ENCODE measurements at places on chromosomes 7 and 10.
A peak's percentile ranks its signal among the peaks of the same experiment; 100 is the strongest.

DNA sequence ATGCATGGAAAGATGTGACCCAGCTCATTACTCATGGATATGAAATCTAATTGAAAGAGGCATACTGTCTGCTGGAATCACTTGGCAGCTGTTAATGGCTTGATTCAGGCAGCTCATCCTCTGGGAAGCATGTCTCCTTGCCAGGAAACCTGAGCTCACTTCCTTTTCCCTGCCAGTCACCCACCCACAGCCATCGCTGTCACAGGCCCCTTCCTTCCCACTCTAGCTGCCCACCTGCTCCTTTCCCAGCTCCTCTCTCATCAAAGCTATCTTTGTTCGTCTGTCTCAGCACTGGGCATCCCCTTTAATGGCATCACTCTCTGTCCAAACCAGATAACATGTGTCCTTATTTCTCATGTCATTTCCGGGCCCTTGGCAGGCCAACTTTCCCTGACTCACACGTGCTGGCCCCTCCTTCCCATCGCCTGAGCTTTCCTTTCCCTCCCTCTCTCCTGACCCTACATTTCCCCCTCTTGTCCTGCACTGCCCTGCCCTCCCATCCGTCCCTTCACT lies 721.9 kb downstream of the TNS3 start:
- DNase-seq: no peak

- DNase-seq: no peak
Measured at GRCh38 chr7:64590971-64591370, 28.1 kb upstream of the ZNF680 start.

DNA sequence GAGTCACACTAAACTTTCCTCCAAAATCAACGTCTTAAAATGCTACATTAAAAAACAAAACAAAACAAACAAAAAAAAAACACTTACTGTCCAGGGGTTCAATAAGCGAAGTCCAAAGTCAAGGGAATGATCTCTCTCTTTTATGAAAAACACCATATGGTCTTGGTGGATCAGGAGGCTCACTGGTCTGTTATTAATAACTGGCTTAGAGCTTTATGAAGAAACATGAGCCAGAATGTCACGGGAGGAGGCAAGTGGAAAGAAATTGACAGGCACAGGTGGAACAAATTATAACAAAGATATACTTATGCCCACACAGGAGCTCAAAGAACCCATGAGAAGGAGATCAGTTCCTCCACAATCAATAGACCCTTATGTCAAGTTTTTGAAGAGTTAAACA lies at the start of gene MRLN:
Gene MRLN, minus strand, starts transcription at position 189 of the 400 bp plus-strand sequence.
- no peak for DNase-seq

DNA sequence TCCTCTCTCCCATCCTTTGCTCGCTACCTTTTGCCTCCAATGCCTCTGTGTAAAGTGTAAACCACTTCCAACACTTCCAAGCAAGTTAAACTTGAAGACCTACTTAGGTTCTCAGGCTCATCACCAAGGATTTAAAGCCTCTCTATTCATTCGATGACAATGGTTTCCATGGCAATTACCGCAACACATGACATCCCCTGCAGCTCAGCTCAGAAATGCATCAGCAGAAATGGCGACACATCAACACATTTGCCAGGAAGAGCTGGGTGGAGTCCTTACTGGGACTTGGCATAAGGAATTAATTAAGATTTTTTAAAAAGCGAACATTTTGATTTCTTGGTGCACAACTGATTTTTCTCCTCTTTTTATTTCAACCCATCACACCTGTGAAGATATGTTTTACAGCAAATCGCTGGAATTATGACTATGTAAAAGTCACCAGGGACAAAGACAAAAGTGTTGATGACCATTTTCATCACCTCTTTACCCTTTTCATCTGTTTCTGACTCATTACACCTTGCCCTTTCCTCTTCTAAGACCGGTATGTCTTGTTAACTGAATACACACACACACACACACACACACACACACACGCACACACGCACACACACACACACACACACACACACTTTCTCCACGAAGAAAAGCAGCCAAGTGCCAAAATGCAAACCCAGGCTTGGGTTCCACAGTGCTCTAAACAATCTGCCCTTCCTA lies 453.4 kb upstream of the CELF2 start:
- DNase-seq: no peak

GRCh38 chr10:120943542-120943941 lies 92.4 kb downstream of the WDR11 start:
- no peak for DNase-seq

DNA sequence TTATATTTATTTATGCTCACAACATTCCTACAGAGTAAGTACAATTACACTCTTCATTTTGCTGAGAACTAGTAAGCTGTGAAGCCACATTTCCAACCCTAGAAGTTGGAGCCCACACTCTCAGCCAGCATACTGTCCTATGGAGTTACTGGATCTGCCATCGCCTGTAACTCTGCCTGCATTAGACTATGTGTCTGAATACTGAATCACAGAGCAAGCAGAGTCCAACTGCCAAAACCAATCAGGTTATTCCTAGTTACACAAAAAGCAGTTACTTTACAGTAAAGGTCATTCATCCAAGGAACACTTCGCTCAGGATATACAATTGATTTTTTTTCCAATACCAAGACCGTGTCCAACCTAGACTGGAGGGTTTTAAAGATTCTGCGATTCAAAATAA lies 21.5 kb downstream of the CTAGE6 start:
- no peak for DNase-seq

GRCh38 chr10:80187060-80187459 lies 18.3 kb downstream of the ANXA11 start:
- DNase-seq: no peak

DNA sequence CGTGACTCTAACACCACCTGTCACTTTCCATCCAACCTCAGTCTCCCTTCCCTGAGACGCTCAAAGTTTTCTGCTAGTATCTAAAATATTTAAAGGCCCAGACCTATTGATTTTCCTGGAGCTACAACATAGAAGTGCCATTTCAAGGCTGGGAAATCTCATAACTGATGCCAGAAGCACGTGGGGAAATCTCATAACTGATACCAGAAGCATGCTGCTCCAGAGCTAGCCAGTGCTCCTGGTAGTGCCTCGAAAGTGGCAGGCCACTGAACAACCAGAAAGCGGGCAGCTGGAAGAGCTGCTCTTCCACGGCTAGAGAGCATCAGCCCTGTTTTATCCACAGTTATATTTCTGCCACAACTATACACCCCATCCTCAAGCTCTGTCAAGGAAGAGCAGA lies 72.5 kb downstream of the CAV1 start:
- no peak for DNase-seq

DNA sequence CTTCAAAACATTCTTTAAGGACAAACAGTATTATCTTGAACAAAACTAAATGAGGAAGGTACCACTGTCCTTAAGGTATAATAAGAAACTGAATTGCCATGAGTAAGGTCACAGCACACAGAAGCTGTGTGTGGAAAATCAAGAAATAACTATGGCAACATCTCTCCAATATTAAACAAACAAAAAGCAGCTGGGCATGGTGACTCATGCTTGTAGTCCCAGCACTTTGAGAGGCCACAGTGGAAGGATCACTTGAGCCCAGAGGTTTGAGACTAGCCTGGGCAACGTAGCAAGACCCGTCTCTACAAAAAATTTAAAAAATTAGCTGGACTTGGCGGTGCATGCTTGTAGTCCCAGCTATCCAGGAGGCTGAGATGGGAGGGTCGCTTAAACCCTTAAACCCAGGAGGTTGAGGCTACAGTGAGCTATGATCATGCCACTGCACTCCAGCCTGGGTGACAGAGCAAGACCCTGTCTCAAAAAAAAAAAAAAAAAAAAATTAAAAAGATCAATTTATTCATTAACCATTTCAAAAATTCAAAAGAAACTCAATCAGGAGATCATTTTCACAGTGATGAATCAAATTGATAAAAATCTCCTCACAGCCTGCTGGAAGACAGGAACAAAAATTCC lies 195.4 kb downstream of the SKIDA1 start:
- DNase-seq: no peak

DNA sequence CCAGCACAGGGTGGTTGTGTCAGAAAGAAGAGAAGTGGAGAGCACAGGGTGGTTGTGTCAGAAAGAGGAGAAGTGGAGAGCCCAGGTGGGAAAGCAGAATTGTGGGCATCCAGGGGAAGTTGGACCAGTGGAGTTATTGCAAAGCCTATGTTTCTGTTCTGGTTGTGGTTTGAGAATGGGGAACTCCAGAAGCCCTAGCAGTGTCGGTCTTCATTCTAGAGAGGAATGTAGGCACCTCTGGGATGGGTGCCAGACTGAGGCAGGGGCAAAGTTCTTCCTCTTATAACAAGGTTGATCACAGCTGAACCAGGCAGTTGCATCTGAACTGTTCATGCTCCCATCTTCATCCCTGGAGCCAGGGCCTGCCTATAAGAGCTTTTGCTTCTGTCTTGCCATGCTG lies 954 bp downstream of the FSCN3 start:
- DNase-seq: no peak

DNA sequence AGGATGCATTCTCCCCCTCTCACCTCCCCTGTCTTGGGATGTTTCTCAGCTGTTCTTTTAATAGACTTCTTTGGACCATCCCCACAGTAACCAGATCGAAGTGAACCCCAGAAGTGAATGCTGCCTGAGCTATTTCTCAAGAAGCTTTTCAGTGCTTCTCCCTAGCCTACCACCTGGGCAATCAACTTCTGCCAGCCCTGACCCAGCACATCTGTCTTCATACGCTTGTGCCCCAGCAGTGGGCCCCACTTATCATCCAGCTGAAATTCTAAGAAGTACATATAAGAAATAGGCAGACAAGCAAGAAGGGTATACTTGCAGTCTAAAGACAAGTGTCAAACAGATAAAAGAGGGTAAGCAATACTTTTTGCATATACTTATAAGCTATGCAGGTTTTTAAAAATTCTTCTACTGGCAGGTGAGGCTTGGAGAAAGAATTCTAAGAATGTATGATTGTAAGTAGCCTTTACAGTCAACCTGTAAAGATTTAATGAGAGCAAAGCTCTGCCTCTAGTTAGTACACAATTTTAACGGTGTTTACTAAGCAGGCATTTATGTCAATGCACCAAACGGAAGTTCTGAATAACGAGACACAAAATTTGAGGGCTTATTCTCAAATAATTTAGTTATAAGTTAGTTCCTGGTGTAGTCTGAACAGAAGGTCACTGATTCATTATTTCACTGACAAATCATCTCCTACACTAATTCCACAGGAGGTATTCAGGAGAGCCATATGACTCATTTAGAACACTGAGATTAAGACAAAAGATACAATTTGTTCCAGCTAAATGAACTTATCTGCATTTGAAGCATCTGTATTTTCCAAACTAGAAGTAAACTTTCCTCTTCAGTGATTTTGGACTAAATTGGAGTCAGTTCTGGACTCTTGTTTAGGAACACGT lies 83.3 kb downstream of the RNLS start:
- DNase-seq: no peak

- DNase-seq: no peak
Measured at GRCh38 chr10:132303361-132304115, 4.2 kb downstream of the STK32C start.

GRCh38 chr7:157543276-157543675 lies 206.5 kb downstream of the DNAJB6 start:
- DNase-seq: no peak

- peak; percentile 88 for DNase-seq
Measured at GRCh38 chr10:118698421-118698820, 56.3 kb downstream of the CACUL1 start.

GRCh38 chr7:74233655-74234285 lies 20.4 kb downstream of the RFC2 start:
- no peak for DNase-seq

DNA sequence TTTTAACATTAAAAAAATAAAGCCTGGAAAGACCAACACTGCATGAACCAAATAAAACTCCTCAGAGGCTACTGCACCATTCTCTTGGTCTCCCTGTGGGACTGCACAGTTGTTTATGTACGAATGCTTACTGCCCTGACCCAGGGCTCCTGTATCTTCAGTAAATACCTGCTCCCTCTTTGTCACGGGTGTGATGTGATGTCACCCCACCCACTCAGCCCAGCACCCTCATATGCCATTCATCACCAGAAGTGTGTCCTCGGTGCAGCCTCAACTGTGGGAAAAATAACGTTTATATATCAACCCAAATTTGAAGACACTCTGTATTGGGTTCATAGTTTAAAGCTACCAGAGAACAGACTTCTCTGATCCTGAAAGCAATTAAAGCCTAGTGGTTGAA lies 14.0 kb upstream of the SH3PXD2A start:
- no peak for DNase-seq

DNA sequence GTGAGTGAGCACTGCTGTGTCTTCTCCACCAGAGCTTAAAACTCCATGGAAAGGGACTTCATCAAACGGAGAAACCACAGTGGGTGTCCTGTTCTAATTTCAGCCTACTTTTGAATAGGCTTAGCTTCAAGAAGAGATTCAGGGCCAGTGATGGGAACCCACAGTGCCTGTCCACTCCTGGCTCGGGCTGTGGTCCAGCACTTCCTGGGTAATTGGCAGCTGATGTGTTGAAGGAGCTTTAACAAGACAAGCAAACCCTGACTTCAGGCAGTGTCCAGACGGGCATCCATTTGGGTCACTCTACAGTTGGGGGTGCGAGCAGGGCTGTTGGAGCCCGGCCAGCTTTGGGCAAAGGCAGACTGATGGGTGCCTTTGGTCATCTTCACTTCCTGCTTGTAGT lies 14.5 kb downstream of the VWC2 start:
- no peak for DNase-seq

Measured in DND-41 (cell line).